ENCODE measurements at places on chromosomes 12 and 14.

DNA sequence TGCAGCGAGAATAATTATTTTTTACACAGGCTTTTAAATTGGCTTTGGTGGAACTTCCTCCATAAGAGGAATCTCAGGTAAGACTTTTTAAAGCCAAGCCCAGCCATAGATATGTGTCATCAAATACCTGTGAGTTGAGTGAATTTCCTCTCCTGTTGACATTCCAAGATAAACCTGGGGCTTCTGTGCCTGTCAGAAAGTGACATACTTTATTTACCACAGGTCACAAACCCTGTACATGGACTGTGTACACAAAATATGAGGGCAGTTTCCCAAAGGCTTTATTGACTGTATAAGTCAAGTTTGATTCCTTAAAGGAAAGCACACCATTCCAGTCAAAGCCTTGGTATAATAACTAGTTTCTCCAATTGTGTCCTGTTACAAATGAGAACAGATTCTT, 25.9 kb upstream of the SRSF5 start:
- no peak for DNase-seq

DNA sequence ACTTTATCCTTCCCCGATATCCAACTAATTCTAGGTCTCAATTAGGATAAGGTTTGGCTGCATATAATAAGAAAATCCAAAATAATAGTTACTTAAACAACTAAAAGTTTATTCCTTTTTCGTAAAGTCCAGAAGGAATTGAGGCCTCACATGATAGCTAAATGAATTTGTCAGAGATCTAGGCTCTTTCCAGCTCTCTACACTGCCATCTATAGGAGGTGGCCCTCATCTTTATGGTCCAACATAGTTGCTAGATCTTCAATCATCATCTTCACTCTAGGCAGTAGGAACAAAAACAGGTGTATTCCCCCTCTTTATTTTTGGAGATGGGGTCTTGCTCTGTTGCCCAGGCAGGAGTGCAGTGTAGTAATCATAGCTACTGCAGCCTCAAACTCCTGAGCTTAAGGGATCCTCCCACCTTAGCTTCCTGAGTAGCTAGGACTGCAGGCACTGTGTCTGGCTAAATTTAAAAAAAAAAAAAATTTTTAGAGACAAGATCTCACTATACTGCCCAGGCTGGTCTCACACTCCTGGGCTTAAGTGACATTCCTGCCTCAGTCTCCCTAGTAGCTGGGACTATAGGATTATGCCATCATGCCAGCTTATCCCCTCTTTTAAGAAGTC, 46.5 kb upstream of the SAV1 start:
- peak; percentile 51 for DNase-seq

GRCh38 chr14:35934499-35934898, 108.4 kb downstream of the BRMS1L start:
- no peak for DNase-seq

GRCh38 chr12:2294651-2295475, 242.1 kb downstream of the CACNA1C start:
- DNase-seq = no peak

DNA sequence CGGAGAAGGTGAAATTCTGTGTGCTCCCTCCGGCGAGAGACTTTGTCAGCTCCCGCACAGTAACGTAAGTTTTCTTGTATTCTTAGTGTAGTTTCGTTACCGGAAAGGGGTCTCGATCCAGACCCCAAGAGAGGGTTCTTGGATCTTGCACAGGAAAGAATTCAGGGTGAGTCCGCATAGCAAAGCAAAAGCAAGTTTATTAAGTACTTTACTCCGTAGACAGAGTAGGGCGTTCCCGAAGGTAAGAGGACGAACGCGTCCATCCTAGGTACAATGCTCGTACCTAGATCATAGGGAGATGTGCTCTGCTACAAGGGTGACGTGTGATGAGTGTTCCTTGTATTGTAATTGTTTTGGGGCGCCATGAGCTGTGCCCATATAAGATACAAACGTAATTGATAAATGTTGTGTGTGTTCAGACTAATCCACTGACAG, 293 bp downstream of the IFI27L1 start:
- DNase-seq = no peak

- peak; percentile 38 for DNase-seq
These were observed 115.0 kb downstream of the BTG1 start for GRCh38 chr12:92030618-92031017.

DNA sequence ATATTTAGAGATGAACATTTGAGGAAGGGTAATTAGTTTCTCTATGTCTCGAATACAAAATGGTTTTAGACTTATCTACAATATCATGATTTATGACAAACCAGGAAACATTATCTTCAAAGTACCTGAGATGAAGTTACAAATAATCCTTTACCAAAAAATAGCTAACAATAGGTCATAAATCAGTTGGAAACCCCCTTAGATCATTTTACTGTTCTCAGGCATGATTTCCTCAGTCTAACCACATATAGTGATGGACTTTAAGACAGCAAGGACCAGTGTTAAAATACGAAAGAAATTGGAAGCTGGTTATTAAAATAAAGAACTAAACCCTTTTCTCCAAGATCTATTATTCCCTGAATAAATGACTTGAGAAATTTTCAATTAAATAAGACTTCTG, 235.4 kb downstream of the RASSF9 start:
- no peak for DNase-seq

- DNase-seq = no peak
These were observed 2.7 kb downstream of the SERPINA11 start for GRCh38 chr14:94449930-94450329.

DNA sequence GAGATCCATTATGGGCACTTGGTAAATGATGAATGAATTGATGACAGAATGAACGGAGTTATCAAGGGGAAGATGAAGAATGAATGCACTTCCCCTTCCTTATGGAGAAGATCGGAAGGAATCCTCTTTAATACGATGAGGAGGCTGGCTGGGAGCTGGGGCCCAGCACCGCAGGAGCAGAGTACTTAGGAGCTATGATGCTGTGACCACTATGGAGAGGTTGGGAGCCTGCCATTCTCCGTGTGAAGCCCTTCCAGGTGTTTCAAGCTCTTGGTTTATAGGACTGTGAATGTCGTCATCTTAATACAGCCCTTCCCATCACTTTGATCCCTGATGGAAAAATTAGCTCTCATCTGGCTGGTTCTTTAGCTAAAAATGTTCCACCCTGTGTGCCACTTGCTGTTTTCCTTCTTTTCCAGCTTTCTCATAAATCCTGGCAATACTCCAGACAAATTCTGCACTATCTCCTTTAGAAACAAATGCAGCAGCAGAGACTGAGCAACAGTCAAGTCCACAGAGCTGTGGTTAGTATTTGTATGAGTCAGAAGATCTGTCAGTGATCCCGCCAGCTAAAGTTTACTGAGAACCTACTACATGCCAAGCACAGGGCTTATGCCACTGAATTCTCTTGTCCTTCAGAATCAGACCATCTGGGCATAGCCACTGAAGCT, 263.1 kb upstream of the CRY1 start:
- DNase-seq = no peak

GRCh38 chr14:29102996-29103395, 336.4 kb downstream of the FOXG1 start:
- no peak for DNase-seq

DNA sequence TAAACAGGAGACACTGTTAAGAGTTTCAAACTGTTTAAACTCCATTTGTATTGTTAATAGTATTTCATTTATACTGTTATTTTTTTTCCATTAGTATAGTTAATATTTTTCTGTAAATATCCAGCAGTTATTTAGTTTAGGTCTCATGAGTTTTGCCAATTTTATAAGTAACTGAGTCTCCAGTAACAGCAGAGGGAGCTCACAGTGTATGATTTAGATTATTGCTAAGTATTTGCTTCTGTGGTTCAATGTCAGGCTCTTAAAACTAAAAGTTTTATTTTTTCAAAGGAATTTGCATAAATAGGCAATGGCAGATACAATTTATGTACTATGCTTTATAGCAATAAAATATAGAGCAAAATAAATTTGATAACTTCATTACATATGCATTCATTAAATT, 209.7 kb downstream of the ATXN7L3B start:
- no peak for DNase-seq

DNA sequence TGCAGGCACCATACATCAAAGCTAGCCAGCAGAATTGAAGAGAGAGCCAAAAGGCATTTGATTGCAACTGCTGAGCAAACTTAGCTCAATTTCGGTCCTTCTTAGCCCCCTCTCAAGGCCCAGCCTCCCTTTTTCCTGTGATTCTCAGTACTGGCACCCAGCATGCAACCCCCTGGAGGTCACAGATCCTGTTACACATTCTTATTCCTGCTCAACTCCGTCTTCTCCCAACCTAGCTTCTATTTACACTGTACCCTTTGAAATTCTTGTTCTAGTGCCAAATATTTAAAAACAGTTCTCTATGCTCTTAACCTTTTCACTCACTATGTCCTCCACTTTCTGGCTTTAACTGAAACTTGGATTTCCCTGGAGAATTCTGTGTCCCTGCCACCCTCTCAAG, 131.3 kb upstream of the CPSF6 start:
- DNase-seq = no peak

DNA sequence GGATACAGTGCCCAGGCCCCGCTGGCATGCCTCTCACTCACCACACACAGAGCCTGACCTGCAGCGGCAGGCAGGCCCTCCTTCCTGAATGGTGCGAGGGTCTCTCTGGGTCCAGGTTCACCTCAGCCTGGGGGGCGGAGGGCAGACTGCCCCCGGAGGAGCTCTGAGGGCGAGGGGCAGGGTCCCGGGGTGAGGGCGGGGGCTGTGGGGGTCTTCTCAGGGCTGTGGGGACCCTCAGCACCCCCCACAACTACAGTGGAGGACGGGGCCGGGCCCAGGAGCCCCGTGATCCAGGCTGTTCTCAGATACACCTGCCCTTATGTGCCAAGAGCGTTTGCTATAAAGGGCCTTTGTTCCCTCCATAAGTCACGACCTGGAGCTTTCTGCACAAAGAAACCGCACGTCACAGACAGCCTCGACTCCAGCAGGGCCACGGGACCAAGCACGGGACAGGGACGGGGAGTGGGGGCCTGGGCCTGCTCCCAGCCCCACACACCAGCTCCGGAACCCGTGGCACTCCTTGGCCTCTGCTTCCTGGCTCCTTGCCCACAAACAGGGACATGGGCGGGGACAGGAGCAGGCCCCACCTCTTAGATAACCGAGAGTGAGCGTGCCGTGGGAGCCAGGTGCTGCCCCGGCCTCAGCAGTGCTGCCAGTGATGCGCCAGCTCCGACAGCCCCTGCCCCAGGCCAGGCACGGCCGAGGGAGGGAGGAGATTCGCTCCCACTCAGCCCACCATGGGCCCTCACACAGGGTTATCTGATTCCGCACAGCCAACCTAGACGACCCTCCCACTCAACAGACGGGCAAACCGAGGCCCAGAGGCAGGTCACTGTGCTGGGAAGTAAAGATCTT, 101.9 kb downstream of the RFLNA start:
- no peak for DNase-seq

GRCh38 chr14:25026476-25027137, 23.3 kb downstream of the STXBP6 start:
- no peak for DNase-seq

GRCh38 chr12:79650440-79650839, 40.3 kb downstream of the PAWR start:
- no peak for DNase-seq

DNA sequence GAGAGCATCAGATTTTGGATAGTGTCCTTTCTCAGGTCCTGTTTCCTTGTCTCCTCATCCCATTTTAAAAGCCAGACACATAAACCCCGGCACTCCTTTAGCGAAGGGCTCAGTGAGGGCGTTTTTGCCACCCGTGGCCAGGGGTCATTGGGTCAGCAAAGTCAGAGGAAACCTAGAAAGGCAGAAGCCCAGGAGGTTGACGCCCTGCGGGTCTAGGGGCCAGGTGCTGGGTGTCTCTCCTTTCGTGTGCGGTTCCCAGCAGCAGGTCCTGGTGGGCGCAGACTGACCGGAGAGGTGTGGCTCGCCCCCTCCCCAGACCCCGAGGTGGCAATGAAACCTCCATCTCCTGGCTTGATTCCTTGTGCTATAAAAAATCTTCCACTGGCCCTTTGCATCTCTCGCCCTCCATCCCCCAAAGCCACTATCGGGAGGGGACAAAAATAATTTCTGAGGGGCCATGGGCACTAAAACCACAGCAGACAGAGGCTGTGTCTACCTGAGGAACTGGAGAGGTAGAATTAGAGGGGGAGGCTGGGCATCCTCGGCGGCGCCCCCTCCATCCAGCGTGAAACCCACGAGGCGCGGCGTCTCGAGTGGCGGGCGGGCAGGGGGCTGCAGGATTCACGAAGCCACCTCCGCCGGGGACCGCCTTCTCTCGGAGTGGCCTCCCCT, 858 bp upstream of the FRMD6 start:
- DNase-seq = no peak

DNA sequence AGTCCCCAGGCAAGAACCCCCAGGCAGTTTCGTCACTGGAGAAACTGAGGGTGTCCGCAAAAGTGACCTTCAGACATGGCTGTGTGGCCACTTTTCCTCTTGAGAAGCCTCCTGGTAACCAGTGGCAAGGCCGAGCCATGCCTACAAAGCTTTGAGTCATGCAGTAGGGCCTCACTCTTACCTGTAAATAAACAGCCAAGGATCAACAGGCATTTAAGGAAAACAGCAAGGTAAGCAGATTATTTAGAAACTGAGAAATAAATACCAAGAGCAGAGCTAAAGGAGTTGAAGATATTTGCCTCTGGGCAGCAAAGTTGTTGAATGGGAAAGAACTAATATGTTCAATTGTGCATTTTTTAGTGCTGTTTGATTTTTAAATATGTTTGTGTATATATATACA, 141.0 kb upstream of the BCL2L14 start:
- DNase-seq = no peak

GRCh38 chr14:27338012-27338411, 740.2 kb upstream of the NOVA1 start:
- no peak for DNase-seq

DNA sequence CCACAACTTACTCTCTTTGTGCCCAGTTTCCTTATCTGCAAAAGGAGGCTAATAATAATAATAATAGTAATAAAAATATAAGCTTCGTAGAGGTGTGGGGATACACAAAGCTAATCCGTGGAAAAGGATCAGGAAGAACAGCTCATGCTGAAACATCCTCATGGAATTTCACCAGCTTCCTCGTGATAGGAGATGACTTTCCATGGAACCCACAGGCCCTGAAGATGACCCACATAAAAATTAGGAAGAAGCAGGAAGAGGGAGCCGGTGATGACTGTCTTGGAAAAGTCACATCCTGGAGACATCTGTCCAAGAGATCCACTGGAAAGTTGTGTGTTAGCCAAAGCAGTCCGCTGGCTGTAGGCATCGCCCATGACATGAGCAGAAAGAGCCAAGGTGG, 31.9 kb upstream of the FZD10 start:
- DNase-seq = no peak

DNA sequence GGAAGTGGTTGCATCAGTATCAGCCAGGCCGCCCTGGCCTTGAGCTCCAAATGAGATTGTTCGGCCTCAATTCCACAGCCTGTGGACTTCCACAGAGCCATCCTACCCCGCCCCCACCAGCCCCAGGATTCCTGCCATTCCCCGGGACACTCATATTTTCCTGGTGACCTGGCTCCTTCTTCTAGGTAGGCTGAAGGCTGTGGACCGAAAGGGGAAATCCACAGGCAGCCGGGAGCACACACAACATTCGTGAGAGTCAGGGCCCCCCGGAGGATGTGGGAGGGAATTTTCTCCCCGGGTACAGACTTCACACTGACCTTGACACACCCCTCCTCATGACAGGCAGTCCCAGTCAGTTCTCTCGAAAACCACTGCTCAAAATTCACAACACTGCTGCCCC, 39.9 kb downstream of the RIN3 start:
- DNase-seq = no peak

GRCh38 chr12:63025116-63025515, 90.2 kb upstream of the PPM1H start:
- DNase-seq = no peak

- DNase-seq = no peak
These were observed 471.9 kb downstream of the RPS29 start for GRCh38 chr14:49114161-49114893.

Measured in GM20000 (cell line).